ENCODE measurements at places on chromosomes 7 and 10.

DNA sequence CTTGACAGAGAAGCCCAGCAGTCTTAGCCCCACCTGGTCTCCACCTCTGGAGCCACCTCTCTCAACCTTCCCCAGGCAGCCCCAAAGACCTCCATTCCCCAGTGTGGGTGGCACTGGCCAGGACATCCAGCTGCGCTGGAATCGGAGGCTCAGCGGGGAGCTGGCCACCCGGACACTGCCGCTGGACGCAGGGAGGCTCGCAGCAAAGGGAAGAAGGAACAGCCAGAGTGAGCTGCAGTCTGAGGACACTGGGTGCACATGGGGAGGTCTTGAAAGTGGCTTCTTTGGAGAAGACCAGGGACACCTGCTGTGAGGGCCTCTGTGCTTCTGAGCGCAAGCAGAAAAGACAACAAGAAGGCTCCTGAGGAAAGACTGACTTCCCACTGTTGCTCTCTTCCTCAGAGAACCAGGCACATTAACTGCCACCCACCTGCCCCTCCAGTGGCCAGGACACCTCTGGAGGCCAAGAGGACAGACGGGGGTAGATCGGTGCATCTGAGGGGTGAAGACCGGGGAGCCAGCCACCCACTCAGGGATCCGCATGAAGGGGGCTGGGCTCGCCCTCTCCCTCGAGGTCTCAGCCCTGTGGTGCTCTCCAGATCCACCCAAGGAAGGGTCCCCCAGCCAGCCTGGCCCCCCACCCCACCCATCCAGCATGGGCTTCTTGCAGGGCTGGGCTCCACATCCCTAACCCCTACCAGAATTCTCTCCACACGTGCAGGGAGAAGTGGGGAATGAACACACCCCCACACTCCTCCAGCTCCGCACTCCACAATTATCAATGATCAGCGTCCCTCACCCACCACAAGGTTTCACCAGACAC lies 1.8 kb downstream of the CAMK2B start:
- no peak for DNase-seq

DNA sequence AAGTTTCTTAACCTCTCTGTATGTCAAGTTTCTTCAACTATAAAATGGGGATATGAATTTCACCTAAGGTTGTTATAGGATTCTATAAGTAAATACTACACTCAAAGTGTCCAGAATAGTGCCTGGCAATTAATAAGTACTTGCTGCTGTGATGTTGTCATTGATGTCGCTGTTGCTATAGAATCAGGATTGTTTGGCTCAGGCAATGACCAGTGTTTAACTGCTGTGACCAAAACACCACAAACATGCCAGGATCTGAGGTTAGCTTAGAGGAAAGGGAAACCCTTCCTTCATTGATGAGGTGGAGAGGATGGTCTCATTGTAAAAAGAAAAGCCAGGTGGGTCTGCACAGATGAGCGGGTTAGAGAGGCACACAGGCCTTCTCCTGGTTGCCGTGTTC lies 223.1 kb upstream of the INHBA start:
- no peak for DNase-seq

GRCh38 chr10:31112961-31113360 lies 81.3 kb upstream of the ZNF438 start:
- no peak for DNase-seq

DNA sequence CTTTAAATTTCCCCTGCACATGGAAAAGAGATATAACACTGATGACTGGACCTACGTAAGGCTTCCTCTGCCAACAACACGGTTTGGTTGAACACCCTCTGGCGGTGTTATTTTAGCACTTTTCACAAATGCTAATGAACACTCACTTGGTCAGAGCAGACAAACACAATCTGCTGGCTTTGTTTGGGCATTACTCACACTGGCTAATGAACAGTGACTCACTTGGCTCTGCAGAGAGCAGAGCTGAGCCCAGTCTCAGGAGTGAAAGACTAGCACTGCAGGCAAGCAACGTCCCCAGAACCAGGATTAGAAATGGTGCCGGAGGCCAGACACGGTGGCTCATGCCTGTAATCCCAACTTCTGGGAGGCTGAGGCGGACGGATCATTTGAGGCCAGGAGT lies 430.8 kb downstream of the PLXNA4 start:
- DNase-seq: no peak

- DNase-seq: no peak
These were observed 15.0 kb downstream of the ELFN1 start for GRCh38 chr7:1685000-1685624.

- DNase-seq: no peak
These were observed 5.6 kb downstream of the GPR15LG start for GRCh38 chr10:84179059-84179710.

GRCh38 chr7:55207436-55208125 lies 157.6 kb upstream of the LANCL2 start:
- no peak for DNase-seq

GRCh38 chr10:79023240-79024162 lies 45.3 kb upstream of the ZMIZ1 start:
- no peak for DNase-seq

DNA sequence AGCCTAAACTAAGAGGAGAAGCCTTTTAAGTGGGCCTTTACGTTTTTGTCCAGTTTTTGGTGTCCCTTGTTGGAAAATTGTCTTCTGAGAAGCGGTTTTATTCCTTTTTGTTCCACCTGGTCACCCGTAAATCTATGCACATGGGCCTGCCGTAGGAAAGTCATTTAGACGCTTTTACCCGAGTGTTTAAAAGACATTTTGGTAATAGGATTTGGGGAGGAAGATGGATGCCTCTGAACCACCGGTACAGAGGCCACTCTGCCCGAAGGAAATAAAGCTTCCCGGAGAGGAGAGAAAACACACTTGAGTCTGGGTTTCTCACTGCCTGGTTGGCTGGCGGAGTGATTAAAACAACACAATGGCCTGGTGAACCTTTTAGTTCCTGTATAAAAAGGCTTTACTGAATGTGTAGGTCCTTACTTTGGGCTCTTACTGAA lies 760 bp downstream of the THNSL1 start:
- no peak for DNase-seq

GRCh38 chr10:78766603-78767002 lies 302.2 kb upstream of the ZMIZ1 start:
- no peak for DNase-seq

GRCh38 chr10:47449979-47450378 lies 33.9 kb downstream of the ANXA8 start:
- DNase-seq: peak; percentile 11

DNA sequence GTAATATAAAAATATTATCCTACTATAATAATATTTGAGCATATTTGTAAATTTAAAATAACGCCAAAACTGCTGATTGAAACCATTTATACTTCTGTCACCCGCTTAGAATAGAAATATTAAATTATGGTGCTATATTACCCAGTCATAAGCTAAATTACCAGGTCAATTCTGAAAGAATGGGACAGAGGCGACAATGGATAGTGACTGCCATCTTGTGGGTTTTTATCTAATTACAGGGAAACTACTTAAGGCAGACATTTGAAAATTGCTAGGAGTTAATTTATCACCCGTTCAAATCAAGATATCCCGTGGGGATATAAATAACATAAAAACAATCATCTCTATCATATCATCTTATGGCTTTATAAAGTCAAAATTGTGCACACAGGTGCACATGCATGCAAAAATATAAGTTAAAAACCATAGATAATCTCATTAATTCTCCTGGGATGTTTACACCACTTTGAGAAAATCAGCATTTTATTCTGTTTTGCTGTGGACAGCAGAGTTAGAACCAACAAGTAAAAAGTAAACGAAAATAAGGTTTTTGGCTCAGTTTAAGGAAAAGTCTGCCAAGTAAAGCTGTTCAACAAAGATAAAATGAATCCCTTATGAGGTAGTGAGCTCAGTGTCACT lies 41.3 kb upstream of the HPSE2 start:
- DNase-seq: no peak

DNA sequence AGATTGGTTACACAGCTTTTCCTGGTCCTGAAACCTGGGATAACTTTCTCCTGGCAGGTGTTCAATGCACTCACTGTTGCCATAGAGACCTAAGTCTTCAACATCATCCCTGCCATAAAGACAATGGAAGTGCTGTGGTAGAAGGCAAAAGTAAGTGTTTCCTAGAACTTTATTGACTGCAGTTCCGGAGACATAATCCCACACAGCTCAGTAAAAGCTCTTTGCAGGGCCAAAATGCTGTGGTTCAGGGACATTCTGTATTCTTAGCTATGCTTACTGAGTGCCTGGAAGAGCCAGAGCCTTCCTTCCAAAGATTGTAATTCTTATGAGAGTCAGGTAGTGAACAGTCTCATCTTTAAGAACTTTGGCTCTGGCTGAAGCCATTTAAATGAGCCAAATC lies 5.3 kb downstream of the WIPF3 start:
- no peak for DNase-seq

GRCh38 chr7:2971914-2972834 lies 71.5 kb downstream of the CARD11 start:
- DNase-seq: peak; percentile 15

- no peak for DNase-seq
These were observed 48.7 kb downstream of the CAV1 start for GRCh38 chr7:116573541-116573940.

DNA sequence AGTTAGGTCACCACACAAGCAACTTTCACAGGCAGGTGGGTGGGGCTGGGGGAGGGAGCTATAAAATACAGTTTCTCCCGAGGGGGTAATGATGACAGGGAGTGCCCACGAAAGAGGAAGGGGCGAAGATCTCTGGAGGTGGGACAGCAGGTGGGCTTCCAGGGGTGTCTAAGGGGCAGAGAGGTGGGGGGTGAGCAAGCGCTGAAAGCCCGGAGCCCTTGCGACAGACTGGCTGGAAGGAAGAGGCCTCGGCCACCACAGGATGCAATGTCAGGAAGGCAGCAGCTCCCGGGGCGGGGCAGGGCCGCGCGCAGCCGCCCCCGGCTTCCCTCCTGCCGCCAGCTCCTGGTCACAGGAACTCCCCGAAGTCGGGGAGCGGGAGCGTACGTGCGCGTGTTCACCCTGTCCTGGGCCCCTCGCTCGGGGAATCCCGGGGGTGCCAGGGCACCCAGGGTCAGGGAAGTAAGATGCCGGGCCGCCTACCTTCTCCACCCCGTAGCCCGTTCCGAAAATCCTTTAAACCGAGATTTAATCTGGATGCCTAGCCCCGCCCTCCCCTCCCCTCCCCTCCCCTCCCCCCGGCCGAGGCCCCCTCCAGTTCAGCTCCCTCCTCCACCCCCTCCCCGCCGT lies 105.2 kb upstream of the PPIF start:
- peak; percentile 62 for DNase-seq

GRCh38 chr7:1187127-1187526 lies 27.1 kb upstream of the ZFAND2A start:
- DNase-seq: no peak

DNA sequence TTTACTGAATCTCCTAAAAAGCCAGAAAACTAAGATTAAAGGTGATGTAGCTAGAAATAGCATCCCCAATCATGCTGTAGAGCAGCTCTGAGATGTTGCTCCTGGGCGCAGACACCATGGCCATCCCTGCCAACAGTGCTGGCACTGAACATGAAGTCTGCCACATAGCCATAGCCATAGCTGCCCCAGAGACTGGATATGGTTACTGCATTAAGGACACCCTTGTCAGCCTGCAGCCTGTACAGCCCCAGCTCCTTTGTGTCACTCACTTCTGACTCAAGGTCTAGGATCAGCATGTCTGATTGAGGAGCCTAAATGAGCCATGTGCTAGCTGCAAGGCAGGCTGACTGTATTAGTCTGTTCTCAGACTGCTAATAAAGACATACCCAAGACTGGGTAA lies 284.6 kb downstream of the RPS24 start:
- DNase-seq: no peak

- DNase-seq: no peak
These were observed 48.9 kb upstream of the DUSP5 start for GRCh38 chr10:110448682-110449418.
